HFFc6 (cell line): ENCODE measurements at places on chromosomes 3 and 15.

DNA sequence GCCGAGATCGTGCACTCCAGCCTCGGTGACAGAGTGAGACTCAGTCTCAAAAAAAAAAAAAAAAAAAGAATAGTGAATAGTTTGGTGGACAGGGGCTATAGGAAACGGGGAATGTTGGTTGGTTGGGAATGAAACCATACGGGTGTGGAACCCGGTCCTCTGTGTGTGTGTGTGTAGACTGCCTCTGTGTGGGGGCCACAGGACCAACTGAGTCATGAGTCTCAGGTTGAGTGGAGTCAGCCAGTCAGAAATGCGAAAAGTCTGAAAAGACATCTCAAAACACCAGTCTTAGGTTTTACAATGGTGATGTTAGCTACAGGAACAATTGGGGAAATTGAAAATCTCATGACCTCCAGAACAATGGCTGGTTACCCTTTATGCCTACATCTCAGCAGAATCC lies 44.5 kb downstream of the ZDHHC19 start:
- DNase-seq: no peak

DNA sequence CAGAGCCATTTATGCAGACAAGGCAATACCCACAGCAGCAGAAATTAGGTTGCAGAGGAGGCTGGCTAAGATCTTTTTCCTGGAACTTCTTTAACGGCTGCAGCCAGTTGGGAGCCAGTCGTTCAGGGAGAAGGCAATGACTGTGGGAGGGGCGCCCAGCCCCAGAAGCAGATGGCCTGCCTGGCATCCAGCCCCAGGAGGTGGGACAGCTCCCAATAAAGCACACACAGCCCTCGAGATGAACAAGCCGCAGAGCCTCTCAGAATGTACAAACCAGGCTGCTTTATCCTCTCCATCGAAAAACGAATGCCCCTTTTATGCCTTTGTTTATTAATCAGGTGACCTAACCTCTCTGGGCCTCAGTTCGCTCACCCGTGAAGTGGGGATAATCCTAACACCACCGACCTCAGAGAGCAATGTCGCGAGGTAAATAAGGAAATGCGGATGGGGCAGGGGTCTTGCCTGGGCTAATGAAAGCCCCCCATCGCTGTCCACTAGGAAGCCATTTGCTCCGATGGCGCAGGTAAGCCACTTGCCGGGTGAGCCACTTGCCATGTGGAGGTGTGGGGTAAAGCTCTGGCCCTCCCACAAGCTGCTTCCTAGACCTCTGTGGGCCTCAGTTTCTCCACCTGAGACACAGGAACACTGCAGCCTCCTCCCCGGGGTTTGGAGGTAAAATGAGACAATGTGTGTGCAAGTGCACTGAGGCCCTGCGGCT lies 35.8 kb downstream of the MGLL start:
- DNase-seq: no peak

DNA sequence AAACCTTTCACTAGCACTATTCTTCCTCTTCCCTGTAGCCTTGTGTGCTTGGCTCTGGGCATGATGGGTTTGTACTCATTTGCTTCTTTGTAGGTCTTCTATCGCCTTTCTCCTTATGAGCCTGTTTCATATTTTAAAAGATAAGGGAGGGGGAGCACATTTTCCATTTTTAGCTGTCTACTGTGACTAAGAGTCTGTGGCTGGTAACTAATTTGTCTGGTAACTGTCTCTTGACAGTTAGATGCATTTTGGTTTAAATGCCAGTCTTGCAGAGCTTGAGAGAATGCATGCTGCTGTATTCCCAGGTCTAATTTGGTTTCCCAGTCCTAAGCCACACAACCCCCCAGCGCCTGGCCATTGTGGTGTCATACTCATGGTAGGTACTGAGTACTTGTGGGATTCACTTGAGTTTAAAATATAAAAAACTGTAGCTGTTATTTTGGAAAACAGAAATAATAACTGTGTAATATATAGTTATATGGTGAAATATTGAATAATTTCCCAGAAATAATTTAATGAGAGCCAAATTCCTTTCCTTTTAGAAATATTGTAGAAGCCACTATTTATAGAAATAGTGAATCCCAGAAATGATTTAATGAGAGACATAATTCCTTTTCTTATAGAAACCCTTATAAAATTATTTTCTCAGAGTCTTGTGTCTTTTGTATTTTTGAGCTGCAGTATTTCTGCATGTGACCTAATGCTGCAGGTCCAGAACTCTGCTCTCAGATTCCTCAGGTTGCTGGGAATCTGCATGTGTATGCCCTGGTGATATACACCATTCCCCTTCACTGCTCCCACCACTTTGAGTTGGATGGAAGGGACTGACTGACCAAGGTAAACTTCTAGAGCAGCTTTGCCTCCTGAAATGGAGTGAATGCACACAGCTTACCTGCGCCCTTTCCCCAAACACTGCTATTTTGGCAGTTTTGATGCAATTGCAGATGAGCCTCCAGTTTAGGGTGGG lies 13.9 kb upstream of the GPR171 start:
- peak; percentile 41 for DNase-seq

GRCh38 chr15:100100926-100101325 lies 240.8 kb downstream of the ADAMTS17 start:
- DNase-seq: no peak

DNA sequence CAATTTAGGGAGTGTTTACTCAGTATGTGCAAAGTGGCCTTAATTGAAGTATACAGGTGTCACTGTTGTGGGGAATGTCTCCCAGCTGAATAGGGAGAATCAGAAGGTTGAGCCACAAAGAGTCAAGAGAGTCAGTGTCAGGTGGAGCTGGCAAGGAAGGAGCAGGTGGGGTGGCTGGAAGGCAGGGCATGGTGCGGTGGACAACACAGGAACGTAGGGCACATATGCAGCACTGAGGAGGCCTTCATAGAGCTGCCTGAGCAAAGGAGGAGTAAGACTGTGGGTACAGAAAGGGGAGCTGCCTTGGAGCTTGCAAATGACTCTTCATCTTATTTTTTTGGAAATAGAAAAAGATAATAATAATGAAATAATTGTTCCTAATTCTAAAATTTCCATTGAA lies 20.0 kb downstream of the ARHGEF3 start:
- DNase-seq: no peak

- DNase-seq: no peak
Observed at GRCh38 chr3:189331002-189331418, 159.2 kb downstream of the TPRG1 start.

DNA sequence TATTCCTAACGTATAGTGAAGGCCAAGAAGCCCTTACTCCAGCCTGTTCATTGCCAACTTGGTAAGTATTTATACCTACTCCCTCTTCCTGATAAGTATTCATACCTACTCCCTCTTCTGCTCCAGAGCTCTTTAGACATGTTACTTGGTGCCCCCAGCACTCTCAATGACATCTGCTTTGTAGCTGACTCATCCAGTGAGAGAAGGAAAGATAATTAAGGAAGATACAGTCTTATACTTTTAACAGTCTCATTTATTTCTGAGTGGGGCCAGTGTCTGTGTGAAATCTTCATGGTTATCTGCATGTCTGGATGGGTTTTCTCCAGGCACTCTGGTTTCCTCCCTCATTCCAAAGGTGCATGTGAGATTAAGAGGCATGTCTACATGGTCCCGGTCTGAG lies 698.7 kb downstream of the FHIT start:
- DNase-seq: no peak

DNA sequence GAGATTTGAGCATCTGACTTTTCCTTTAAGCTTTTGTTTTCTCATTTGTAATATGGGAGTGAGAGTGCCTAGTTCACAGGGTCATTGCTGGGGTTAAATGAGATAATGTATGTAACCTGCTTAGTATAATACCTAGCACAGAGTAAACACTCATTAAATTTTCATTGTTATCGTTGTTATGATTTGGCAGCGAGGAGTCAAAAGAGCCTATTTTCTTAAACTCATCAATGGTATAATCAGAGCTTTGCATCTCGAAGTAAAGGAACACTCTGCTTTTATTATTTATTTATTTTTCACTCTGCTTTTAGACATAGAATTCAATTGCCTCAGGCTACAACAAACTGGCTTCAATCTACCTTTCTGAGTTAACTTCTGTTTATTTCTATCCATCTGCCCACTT lies 52.8 kb downstream of the LPP start:
- no peak for DNase-seq

- no peak for DNase-seq
Observed at GRCh38 chr15:59172289-59172901, 34.2 kb upstream of the LDHAL6B start.

DNA sequence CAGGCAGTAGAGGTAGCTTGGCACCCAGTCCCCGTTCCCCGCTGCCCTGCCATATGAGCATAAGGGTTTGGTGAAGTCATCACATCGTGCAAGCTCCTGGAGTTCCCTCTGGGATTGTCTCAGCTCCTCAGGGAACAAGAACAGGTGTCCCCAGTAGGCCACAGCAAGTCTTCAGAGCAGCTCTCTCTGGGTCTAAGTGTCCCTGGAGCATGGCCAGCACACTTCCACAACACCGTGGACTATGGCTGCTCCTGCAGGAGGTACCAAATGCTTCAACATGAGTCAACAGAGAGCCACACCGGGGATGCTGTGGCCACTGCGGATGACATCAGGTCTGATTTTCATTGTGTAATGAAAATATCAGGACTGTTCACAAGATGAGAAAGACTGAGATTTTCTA lies 23.1 kb downstream of the ABHD6 start:
- DNase-seq: peak; percentile 49

DNA sequence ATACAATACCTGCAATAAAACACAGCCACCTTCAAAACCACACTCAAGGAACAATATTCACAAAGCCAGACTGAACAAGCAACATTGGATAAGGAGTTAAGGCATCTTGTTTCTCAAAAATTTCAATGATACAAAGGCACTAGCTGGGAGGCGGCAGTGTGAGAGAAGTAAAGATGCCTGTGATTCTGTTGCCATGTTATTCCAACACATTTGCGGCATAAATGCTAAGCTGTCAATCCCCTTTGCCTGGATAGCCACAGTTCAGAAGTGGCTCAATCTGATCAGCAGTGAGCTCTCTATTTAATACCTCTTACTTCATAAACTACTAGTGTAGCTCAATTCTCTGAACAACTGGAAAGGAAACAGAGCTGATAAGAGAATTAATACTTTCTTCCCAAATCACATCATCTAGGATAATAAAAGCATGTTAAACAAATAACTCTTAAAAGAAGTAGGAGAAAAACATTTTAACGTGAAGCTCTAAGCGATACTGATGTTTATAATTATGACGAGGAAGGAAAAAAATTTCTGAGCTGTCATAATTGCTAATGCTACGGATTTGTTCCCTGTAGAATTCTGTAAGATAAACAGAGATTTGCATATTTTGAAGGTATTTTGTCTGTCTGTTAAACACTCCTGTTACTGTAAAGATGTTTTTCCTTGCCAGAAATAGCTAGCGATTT lies 358.4 kb downstream of the FOXP1 start:
- no peak for DNase-seq

GRCh38 chr15:75646112-75646943 lies 1.4 kb upstream of the SNX33 start:
- DNase-seq: no peak

DNA sequence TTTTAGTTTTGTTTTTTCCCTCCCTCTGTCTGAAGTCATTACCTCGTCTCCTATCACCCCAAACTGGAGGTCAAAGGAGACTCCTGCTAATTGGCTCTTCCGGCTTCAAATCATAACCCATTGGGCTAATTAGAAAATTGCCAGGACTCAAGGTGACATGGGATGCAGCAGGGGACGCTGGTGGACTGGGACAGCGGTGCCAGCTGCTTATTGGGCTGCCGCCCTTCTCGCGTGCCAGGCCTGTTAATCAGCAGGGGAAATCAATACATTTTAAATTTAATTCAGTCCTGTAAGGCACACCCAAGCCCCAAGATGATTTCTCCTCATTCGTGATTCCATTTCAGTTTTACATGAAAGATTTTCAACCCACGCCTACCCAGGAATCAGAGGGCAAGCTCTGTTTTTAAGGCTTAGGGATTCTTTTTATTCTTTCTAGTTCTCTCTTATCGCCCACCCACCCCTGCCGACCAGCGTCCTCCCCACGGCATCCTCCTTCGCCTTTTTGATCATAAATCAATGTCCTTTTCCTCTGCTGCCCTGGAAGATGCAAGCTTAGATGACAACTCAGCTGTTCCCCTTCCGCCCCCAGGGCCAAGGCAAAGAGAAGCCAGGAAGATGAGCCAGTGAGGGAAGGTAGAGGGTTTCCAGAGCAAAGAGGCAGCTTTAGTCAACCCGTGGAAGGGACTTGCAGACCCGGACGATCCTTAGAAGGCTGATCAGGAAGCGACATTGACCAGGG lies 329.6 kb downstream of the UACA start:
- no peak for DNase-seq

- no peak for DNase-seq
Observed at GRCh38 chr15:90864507-90864906, 3.9 kb upstream of the FURIN start.

DNA sequence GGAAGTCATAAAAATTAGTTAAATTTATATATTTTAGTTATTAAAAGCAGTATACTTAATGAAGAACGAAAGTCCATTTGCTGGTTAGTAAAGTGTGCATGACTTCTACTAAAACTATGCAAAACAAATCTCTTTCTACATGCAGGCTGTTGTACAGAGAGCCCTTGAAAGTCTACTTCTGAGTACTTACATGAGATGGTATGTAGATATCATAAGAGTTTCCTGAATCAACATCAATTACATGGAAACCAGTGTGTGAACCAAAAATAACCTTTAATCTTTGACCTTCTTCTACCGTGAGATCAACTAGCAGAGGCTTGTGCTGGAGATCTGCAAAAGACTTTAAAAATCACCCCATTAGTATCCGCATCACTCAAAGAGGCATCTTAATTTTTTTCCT lies 42.1 kb upstream of the SLC2A2 start:
- DNase-seq: no peak

DNA sequence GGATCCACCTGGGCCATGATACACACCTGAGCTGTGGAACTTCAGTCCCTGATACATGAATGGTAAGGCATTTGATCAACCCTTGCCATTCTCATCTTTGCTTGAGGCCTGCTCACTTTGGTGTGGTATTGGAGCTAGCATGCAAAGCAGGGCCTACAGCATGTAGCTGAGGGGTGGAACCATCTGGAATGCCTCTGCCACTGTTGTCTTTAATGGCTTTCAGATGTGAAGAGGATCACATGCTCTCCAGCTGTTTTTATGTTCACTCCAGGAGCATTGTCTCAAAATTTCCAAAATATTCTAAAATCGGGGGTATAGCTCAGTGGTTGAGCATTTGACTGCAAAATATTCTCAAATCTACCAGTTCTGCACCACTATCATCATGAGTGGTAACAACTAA lies 64.4 kb upstream of the PHLDB2 start:
- no peak for DNase-seq

DNA sequence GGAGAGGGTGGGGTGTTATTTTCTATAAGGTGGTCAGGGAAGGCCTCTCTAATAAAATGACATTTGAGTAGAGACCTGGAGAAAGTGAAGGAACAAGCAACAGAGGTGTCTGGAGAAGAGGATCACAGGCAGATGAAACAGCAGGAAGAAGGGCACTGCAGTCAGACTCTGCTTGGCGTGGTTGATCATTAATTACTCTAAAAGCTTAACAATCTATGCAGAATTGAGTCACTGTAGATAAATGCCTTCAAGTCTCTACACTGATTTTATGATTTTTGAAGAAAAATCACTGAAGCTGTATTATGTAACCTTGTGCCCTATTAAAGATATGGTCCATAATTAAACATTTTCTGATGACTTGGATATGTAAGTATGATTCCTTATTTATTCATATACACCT lies 114.2 kb downstream of the TNIK start:
- DNase-seq: no peak
